Stimulated activated CD4-positive, alpha-beta T cell treated with anti-CD3 and anti-CD28 coated beads, Interleukin-1b, Interleukin-23, amount 100 ng/mL, for 1 hour (primary cell): ENCODE measurements at places on chromosomes 4 and X.

GRCh38 chrX:148417934-148418333 is 82.5 kb upstream of the AFF2 start:
- no peak for DNase-seq

GRCh38 chr4:2886161-2886560 is 42.5 kb downstream of the ADD1 start:
- DNase-seq = no peak

DNA sequence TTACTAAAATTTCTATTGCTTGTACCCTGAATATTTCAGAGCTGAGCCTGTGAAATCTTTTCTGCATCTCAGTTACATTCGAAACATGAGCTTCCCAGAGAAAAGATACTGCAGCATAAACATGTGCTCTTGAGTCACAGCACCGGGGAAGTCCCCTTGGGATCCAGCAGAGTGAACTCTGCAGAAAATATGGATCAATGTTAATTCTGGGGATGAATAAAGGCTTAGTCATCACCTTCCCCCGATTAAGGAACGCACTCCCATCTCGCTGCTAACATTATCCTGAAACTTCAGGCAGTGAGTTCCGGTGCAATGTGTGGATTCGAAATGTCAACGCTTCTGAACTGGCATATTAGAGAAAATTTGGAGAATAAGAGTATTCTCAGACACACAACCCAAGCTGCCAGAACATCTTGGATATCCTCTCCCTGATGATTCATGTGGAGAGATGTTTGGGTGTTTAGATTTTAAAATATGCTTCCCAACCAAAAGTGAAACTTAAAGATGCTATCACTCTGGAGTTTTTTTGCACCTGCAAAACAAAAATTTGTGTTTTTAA is 90.8 kb downstream of the IRF2 start:
- no peak for DNase-seq

DNA sequence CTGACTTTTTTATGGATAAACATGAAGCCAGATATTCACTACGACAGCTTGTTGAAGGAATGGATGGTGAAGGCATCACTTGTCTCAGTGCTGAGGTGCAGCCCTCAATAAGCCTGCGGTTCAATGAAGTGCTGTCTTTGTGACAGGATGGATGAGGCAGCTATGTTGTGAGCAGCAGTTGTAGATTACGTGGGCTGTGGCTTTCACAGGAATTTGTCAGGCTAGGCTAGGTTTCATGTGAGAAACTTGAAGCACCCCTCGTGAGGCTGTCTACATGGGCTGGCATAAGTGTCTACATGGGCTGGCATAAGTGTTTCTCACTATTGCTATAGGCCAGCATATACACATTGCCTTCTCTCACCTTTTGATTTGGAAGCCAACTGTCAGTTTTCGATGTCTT is 1050.0 kb downstream of the ADGRL3 start:
- DNase-seq = no peak

GRCh38 chr4:120718979-120719566 is 203.5 kb downstream of the PRDM5 start:
- DNase-seq = no peak

GRCh38 chr4:144449611-144450010 is 196.3 kb upstream of the HHIP start:
- no peak for DNase-seq

GRCh38 chr4:175813821-175814220 is 1.8 kb upstream of the GPM6A start:
- DNase-seq = no peak

- no peak for DNase-seq
Measured at GRCh38 chr4:6199422-6199921, 877 bp downstream of the JAKMIP1 start.

DNA sequence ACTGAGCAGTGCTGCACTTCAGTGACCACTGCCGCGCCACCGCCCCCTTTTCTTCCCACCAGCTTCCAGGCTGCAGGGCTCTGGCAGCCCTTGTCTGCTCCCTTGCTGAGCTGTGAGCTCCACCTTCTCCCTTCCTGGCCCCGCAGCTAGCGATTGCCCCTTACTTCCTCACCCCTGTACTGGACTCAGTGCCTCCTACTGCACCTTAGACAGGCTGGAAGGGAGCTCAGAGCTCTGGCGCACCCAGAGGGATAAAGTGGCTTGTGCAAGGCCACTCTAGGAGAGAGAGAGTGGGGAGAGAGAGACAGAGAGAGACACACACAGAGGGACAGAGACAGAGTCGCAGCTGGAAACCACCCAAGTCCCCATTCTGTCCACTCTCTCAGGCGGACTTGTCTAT is 6.0 kb downstream of the RASL11B start:
- DNase-seq = no peak

GRCh38 chr4:151857368-151857767 is 96.6 kb upstream of the GATB start:
- no peak for DNase-seq

DNA sequence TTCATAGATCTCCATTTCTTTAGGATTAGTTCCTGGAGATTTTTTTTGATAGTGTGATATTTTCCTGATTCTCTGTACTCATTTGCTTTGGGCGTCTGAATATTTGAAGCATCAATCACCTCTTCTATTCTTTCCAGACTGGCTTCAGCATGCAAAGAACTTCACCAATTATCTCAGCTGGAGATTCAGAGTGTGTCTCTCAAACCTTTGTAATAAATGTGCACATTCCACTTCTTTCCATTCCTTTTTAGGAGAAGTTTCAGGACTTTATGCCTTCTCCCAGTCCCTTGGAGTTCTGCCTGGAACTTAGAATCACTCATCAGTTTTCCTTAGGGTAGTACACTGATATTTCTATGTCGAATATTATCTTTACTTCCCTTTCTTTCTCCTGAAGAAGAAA is 334.8 kb downstream of the TEX13C start:
- no peak for DNase-seq

GRCh38 chr4:26432419-26432818 is 57.9 kb downstream of the CCKAR start:
- no peak for DNase-seq

DNA sequence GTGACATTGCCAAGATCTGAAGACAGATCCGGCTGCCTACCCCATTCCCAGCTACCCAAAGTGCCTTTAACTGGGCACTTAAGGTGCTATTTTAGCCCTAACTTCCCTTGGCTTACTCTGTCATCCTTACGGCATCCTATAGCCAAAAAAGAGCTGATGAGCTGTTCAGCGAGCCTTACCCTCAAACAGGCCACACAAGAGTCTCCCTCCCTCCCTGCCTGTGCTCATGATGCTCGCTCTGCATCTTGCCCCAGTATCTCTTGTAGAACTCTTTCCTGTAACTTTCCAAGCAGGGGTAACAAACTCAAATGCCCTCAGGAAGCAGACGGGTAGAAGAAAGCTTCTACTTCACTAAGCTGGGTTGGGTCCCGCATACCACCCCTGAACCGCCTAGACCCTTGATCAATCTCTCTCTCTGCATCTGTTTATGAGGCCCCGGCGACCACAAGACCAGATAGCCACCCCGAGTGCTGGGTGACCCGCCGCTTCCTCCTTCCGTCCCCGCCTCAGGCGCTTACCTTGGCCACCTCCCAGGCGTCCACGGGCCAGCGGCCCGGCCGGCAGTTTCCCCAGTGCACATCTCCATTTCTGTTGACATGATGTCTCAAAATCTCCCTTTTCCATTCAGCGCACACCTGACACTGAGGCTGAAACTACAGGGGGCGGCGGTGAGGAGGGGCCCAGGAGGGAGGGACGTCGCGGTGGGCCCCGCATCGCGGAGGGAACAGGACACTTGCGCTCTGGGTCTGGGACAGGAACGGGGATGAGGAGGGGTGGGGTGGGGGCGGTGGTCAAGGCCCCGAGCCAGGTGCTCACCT is 663 bp downstream of the CXorf38 start:
- no peak for DNase-seq

DNA sequence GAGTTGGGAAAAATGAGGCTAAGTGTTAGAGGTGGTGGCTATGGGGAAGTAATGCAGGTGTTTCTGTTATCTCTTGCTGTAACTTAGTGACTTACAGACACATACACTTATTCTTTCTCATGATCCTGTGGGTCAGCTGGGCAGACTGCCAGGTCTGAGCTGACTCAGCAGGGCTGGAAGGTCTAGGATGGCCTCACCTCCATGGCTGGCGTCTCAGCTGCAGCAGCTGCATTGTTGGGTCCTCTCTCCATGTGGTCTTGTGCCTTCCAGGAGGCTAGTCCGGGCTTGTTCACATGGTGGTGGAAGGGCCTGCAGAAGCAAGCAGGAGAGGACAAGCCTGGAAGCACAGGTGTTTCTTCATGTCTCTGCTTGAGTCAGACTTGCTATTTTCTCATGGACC is 172.7 kb downstream of the NHS start:
- DNase-seq = no peak

GRCh38 chr4:157185363-157185762 is 35.2 kb upstream of the GRIA2 start:
- no peak for DNase-seq

DNA sequence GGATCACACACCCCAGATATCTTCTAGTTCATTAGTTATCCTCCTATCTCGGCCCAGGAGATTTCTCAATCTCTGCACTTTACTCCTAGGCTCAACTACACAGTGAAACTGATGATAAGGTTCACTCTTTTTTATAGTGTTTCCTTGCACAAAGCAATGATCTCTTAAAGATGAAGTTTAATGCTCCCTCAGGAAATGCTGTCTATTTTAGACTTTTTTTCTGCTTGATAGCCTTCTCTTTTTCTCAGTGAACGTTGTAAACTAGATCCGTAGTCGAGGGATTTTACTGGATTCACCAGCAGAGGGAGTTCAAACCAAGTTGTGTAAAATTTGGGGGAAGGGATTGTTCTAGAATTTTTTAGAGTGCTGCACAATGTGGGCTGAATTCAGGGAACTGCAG is 269.6 kb downstream of the GBA3 start:
- DNase-seq = no peak

GRCh38 chrX:66638591-66639500 is at the start of gene EDA2R:
TSS of gene EDA2R (minus strand) at chrX:66639078. CDS start at chrX:66616020, 23,058 bp downstream.
- DNase-seq = no peak

DNA sequence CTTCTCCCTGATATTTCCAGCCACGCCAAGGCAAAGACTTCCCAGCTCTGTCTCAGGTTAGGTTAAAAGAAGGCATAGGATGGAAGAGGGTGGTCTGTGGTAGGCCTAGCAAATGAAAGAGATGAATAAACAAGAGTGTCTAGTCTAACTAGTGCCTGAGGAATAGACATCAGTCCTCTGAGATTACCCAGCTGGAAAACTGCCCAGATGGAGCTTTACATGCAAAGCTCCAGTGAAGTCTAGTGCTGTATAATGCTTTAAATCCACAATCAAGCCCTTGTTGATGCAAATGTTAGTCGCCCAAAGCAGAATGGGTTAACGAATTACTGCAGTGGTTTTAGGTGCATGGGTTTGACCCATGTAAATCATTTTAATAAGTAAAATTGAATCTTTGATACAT is 24.8 kb upstream of the GUCY1B1 start:
- no peak for DNase-seq

- no peak for DNase-seq
Measured at GRCh38 chrX:20796450-20796849, 529.7 kb upstream of the RPS6KA3 start.
